ENCODE measurements at places on chromosomes 12 and 14. TPM values are rescaled to one million over a fixed set of nuclear protein-coding genes. Genes with fewer than 3 reads are reported as not detected.

GRCh38 chr14:35050652-35051051, 4.6 kb downstream of the FAM177A1 start:
- no peak overlapping the region for H3K4me3 ChIP-seq
- H3K4me1 ChIP-seq, result no peaks in the 10 kb centered on the region
- H3K36me3 ChIP-seq, result no peaks in the 10 kb centered on the region
- DNase-seq, result no peak
- no peak overlapping the region for H3K27ac ChIP-seq
- H3K27me3 ChIP-seq, result no peaks in the 10 kb centered on the region

DNA sequence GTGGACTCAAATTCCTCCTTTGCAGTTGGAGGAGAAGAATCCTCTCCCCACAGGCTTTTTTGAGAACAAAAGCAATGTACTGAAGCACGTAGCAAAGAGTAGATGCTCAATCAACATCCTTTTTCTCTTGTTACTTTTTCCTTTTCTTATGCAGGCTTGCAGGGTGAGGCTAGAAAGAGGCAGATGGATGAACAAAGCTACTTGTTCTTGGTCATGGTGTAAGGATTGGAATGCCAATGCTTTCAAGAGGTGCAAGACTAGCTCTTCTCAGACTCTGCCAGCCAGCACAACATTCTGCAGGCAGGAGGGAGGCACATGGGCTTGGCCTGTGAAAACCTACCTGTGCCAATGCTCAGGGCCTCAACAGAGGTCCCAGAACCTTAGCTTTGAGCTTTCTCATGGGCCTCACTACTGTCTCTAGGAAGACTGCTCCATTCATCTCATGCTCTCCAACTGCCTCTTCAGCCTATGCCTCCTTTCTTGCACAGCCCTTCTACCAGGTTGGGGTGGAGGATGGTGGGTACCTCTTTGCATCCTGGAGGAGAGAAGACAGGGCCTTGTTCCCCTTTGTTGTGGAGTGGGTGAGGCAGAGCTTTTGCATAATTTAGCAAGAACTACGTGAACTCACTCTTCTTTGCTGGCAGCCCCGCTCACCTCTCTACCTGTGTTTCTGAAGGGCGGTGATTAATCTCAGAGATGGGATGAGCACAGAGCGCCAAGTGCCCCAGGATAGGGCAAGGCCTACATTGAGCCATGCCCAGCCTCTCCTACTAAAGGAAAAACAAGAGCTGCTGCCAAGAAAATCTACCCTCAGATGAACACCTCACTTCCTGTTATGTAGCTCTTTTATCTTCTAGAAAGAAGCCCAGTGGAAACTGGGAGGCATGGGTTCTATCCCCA, 1119.7 kb downstream of the VRK1 start:
- DNase-seq, result no peak
- H3K36me3 ChIP-seq, result no peaks in the 10 kb centered on the region
- no peaks in the 10 kb centered on the region for H3K4me1 ChIP-seq

GRCh38 chr12:46382408-46382963, 9.9 kb upstream of the SLC38A2 start:
- peak overlapping the region; percentile 98 for H3K27ac ChIP-seq
- peak; percentile 50 for DNase-seq
- no peaks in the 10 kb centered on the region for H3K27me3 ChIP-seq
- H3K4me3 ChIP-seq, result peak overlapping the region; percentile 79

DNA sequence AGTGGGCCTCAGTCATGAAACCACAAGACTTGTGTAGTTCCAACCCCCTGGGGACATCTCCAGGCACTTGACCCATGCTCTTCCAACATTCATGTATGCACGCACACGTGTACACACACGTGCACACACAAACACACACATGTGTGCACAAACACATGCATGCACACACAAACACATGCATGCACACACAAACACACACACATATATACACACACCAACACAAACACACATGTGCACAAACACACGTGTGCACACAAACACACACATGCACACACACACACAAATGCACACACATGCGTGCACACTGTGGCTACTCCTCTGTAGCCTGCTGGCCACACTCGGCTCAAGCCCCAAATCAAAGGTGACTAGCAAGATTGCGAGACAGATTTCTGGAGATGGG, 22.8 kb downstream of the BDKRB2 start:
- H3K4me3 ChIP-seq, result no peak overlapping the region
- no peaks in the 10 kb centered on the region for H3K4me1 ChIP-seq
- no peak for DNase-seq
- no peaks in the 10 kb centered on the region for H3K27me3 ChIP-seq

DNA sequence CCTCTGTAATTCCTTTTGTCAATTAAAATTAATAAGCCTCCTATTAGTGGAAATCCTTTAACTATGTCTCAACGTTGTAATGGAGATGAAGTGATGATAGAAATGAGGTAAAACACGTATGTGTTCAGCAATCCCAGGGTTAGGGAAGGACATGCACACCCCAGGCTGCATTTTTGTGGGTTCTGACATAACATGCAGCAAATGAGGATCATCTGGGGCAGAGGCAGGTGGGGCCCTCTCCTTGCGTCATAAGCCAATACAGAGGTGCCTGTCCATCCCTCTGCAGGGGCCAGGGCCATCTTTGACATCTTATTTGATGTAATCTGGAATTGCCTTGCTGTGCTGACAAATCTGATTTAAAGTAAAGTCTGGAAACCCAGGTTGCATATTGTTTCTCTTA, 73.2 kb downstream of the MYRFL start:
- H3K27me3 ChIP-seq, result no peaks in the 10 kb centered on the region
- no peak for DNase-seq
- no peak overlapping the region for H3K27ac ChIP-seq
- H3K4me1 ChIP-seq, result no peaks in the 10 kb centered on the region
- H3K36me3 ChIP-seq, result no peaks in the 10 kb centered on the region
- H3K4me3 ChIP-seq, result no peak overlapping the region

STRN3 gene
- total RNA-seq, result 64.5 TPM

PRB2 gene
- not detected for total RNA-seq

FOXN4 gene
- total RNA-seq, result not detected
